Fibroblast of skin of abdomen (primary cell): ENCODE measurements at places on chromosomes 5 and 9.

- DNase-seq, result peak; percentile 19
These were observed 28.4 kb downstream of the TENT2 start for GRCh38 chr5:79640571-79641055.

DNA sequence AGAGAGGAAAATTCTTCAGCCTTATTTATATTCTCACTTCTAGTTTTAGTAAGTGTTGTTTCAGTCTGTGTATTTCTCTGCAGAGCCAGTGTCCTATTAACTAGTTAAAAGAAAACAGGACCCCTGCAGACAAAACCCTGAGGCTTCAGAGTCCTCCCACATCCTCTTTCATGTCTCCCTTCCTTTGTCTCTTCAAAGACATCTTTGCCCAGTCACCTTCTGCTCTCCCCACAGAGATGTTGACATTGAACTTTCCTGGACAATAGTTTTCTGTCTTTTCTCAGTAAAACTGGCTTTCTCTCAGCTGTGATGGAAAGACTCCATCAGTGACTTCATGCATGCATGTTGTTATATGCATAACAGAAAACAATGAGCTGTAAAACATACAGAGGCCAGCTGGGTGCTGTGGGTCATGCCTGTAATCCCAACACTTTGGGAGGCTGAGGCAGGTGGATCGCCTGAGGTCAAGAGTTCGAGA, 20.2 kb downstream of the GRAMD2B start:
- DNase-seq, result no peak

GRCh38 chr5:105782501-105782900, 1888.2 kb downstream of the EFNA5 start:
- peak; percentile 40 for DNase-seq

- DNase-seq, result no peak
These were observed 247.1 kb upstream of the PANK3 start for GRCh38 chr5:168826246-168826725.

GRCh38 chr5:34480810-34481528, 175.2 kb upstream of the RAI14 start:
- no peak for DNase-seq

GRCh38 chr5:169647566-169647965, 10.5 kb downstream of the DOCK2 start:
- DNase-seq, result no peak

- DNase-seq, result peak; percentile 13
These were observed 103.2 kb downstream of the GPBP1 start for GRCh38 chr5:57277085-57277484.

DNA sequence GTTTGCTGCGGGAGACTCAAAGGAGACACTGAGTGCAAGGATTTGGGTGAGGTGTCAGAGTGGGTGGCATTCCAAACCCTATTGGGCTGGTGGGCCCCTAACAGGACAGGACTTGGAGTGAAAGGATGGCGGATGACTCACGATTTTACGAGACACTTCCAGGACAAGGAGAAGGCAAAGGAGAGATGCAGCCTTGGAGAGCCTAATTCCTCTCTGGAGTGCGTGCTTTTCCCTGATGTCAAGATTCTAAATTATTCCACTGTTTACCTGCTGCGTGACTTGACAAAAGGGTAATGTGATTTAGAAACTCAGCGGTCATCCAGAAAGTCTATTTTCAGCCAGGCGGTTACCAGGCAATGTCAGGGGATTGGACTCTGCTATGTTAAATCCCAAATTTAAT, 41.6 kb upstream of the CD180 start:
- DNase-seq, result peak; percentile 42

- no peak for DNase-seq
These were observed 14.0 kb upstream of the CREBRF start for GRCh38 chr5:173041881-173042762.

GRCh38 chr9:117815315-117815714, 111.1 kb downstream of the TLR4 start:
- no peak for DNase-seq
